ENCODE measurements at places on chromosomes 1 and 21.

DNA sequence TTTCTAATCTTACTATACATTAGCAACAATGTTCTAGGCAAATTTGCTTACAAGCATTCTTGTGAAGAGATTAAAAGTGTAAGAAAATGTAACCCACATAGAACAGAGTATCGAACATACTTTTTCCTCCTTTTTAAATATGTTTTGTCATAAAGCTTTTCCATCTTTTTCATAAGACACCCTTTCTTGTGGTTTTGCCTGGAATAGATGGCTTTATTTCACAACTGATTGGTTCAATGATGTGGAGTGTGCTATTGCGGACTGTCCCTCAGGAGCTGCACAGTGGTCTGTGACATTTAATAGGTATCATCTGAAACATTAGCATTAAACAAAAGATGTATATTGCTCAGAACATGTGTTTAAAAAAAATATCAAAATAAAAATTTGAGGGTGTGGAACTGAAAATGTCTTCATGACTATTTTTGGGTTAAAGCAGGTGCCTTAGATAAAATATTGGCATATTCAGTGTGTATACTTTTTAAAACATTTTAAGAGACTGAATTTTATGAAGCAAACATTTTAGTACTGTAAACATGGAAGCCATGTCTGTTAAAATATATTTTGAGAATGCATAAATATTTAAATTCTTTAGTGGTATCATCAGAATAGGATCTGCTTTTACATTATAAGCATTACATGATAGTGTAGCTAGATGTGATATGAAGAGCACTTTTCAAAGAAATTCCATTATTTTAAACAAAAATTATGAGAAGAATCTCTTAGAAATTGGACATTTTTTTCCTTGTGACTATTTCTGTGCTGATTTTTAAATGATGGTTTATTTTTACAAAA, 48.3 kb upstream of the C1orf146 start:
- no peak for DNase-seq

- DNase-seq: no peak
These were observed 103.1 kb downstream of the TOMM20 start for GRCh38 chr1:235025422-235025984.

DNA sequence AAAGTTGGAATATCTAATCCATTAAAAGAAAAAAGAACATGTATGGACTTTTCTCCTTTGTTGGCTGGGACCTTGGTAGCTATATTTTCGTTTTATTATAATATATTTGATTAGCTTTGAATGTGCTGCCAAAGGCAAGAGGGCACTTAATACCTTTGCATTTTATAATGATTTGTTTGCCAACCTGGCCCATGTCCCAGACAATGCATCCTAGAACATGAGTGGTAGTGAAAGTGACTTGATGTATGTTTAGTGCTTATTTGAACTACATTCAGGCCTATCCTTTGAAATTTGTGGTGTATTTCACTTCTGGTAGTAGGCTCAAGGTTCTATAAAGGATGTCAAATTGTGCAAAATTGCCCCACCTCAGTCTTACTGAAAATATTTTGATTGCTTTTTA, 25.9 kb downstream of the CACHD1 start:
- no peak for DNase-seq

DNA sequence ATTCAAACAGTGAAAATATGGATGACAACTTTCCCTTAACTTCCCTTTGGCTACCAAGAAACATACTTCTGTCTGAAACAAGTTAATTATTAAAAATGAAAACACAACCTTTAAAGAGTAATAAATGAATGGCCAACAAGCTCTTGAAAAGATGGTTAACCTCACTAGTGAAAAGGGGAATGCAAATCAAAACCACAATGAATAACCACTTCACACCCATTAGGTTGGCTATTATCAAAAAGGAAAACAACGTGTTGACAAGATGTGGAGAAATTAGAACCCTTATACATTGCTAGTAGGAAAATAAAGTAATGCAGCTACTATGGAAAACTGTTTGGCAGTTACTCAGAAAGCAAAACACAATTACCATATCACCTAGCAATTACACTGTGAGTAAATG, 14.1 kb downstream of the COP1 start:
- DNase-seq: no peak

DNA sequence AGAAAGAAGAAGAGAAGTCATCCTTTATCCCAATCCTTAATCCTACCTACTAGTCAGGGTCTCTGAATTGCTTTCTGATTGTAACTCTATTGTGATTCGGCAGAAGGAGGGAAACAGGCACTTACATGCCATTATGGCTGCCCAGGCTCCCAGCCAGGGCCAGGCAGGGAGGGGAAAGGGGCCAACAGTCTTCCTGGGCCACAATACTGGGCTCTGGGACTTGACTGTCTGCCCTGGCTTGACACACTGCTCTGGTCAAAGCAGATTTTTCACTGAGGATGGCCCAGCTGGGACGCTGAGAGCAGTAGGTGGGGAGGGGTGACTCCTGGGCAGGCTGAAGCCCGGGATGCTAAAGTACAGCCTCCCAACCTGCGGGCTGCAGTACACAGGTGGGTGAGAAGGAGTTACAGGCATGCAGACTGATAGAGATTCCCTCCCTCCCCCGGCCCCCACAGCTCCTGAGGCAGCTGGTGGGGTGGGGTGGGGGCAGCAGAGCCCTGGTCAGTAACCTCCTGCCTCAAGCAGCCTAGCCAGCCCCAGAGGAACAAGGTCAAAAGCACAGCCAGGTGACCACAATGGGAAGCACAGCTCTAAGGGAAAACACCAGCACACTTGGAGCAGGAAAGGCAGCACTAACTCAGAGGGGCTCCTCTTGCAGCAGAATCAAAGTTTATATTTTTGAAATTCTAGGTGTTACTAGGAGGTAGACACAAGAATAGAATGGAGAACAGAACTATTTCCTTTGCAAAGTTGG, 25.3 kb downstream of the KCND3 start:
- no peak for DNase-seq

DNA sequence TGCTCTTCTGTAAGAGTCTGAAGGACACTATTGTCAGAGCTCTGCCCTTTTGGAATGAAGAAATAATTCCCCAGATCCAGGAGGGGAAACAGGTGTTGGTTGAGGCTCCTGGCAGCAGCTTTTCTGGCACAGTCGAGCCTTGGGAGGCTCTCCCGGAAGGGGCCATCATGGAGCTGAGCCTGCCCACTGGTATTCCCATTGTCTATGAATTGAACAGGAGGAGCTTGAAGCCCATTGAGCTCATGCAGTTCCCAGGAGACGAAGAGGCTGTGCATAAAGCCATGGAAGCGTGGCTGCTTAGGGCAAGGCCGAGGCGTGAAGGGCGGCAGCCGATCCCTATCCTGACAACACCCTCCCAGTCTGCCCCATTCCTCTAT, 26.6 kb downstream of the UBE4B start:
- DNase-seq: no peak

GRCh38 chr1:216907100-216907499, 183.9 kb upstream of the ESRRG start:
- DNase-seq: no peak

GRCh38 chr1:111471538-111471937, 2.2 kb upstream of the C1orf162 start:
- no peak for DNase-seq
